ENCODE measurements at places on chromosomes 4 and X. TPM values are rescaled to one million over a fixed set of nuclear protein-coding genes. Genes with fewer than 3 reads are reported as not detected.

GRCh38 chrX:35150052-35150451 is 207.5 kb downstream of the FAM47B start:
- H3K4me3 ChIP-seq, result no peak overlapping the region
- no peak for DNase-seq
- H3K36me3 ChIP-seq, result no peaks in the 10 kb centered on the region
- H3K27me3 ChIP-seq, result no peaks in the 10 kb centered on the region
- H3K4me1 ChIP-seq, result no peaks in the 10 kb centered on the region
- no peak overlapping the region for H3K27ac ChIP-seq

GRCh38 chr4:101366331-101366730 is 19.0 kb upstream of the PPP3CA start:
- H3K4me3 ChIP-seq, result no peak overlapping the region
- no peak for DNase-seq
- peaks cover 2% of the 10 kb centered on the region for H3K4me1 ChIP-seq
- peaks cover 14% of the 10 kb centered on the region for H3K27me3 ChIP-seq
- no peak overlapping the region for H3K27ac ChIP-seq
- H3K36me3 ChIP-seq, result no peaks in the 10 kb centered on the region

LRCH2 gene
- not detected for total RNA-seq

RASSF6 gene
- total RNA-seq, result 0.06 TPM

TCP11X2 gene
- not detected for total RNA-seq

Measured in activated naive CD8-positive, alpha-beta T cell treated with anti-CD3 and anti-CD28 coated beads, Interleukin-2, amount 10 ng/mL, durations not matched to agents 7 days and 5 days (primary cell).